ENCODE measurements at places on chromosomes 12 and 14.

GRCh38 chr12:116353958-116354357, 76.5 kb upstream of the MED13L start:
- no peak for DNase-seq

GRCh38 chr12:6534695-6534944, 303 bp downstream of the GAPDH start:
- DNase-seq = no peak

GRCh38 chr12:7005311-7005710, 13.0 kb downstream of the LPCAT3 start:
- DNase-seq = no peak

DNA sequence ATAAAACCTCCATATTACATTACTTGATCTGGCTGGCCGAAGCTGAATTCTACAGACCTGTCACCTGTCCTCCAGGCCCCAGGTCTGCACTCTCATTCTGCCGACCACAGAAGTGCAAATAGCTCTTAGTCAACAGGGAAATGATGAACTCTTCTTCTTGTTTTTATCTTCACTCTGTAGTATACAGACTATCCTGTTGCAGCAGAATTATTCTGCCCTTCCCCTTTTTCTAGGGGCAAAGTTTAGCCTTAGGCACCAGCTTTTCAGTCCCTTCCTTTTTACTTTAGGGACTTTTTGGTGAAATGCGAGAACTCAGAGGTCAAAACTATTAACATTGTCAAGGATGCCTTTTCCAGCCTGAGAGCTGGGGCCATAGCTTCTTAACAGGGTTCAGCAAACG, 229.6 kb upstream of the EGLN3 start:
- DNase-seq = no peak

- DNase-seq = no peak
Observed at GRCh38 chr14:77230914-77231313, 40.1 kb downstream of the NGB start.

GRCh38 chr14:54330876-54331275, 65.9 kb upstream of the CDKN3 start:
- DNase-seq = peak; percentile 90

DNA sequence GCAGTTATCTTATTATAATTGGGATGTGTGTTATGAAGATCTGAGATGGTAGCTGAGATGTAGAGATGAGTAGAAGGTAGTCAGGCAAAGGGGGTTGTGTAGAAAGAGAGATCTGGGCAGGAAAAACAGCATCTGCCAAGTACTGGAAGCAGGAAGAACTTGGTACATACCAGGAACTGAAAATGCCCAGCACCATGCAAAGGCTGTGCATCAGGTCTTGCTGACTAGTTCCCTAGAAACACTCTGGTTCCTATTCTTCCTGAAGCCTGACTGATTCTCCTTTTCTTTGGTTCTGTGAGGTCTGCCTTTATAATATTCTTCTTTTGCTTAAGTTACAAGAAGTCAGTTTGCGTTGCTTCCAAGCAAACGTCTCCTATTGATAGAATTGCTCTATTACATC, 6.7 kb upstream of the NFATC4 start:
- DNase-seq = no peak

DNA sequence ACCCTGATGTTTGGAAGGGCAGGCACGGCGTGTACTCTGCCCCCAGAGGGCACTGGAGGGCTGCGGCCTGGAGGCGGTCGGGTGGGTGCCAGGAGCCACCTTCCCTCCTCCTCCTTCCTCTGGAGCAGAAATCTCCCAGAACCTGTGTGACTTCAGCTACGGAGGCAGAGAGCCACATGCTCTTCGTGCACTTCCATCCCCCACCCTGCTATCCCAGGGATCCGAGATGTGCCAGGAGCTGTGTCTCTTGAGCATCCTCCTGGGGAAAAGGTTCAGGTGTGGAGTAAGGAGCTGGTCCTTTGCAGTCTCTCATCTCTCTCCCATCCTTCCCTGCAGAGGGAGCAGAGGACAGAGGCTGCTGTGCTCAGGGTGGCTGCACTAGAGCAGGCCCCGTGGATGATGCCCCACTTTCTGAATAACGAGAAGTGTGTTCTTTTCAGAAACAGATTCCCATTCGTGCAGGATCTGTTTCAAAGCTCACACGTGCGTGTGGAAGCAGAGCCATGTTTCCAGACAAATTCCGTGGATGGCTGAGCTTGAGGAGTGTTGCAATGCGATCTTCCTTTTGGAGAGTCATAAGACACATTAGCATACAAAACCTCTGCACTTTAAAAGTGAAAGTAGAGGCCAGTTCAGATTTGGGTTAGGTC, 162.9 kb downstream of the ADGRD1 start:
- peak; percentile 78 for DNase-seq

DNA sequence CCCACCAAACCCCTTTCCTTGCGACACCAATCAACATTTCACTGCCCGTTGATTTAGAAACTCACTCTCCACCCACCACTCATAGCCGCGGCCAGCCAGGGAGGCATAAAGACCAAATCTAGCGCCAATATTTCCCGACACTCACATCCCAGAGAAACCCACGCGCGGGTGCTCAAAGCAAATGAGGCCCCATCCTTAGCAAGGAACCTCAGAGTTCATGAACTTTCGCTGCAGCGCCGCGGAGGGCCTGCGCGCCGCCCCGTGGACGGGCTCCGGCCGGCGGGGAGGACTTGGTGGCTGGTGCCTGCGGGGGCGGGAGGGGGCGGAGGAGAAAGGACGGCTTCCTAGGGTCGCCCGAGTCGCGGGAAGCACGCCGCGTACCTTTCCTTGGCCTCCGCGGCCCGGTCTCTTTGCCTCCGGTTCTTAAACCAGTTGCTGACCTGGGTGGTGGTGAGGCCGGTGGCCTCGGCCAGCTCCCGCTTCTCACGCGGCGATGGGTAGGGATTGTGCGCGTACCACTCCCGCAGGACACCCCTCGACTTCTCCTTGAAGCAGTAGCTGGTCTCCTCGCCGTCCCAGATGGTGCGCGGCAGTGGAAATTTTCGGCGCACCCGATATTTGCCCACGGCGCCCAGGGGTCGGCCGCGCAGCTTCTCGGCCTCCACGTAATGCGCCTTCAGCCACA, 886 bp downstream of the SIX1 start:
- DNase-seq = no peak

DNA sequence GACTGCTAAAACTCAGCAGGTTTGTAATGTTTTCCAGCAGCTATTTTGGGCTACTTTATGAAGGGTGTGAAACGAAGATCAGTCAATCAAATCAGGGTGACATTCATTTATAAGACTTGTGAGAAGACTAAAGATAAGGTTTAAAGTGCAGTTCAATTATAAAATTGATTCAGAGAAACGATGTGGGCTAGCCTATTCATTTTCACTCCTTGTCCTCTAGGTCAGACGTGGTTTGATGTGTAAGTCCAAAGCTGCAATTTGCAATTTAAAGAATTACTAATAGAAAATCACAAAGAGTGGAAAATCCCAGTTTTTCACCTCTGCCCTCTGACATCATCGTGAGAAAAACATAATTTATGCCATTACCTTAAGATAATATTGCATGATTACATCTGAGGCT, 243.5 kb upstream of the NOVA1 start:
- DNase-seq = no peak

GRCh38 chr14:35406506-35407305, 2.2 kb upstream of the NFKBIA start:
- DNase-seq = peak; percentile 63

DNA sequence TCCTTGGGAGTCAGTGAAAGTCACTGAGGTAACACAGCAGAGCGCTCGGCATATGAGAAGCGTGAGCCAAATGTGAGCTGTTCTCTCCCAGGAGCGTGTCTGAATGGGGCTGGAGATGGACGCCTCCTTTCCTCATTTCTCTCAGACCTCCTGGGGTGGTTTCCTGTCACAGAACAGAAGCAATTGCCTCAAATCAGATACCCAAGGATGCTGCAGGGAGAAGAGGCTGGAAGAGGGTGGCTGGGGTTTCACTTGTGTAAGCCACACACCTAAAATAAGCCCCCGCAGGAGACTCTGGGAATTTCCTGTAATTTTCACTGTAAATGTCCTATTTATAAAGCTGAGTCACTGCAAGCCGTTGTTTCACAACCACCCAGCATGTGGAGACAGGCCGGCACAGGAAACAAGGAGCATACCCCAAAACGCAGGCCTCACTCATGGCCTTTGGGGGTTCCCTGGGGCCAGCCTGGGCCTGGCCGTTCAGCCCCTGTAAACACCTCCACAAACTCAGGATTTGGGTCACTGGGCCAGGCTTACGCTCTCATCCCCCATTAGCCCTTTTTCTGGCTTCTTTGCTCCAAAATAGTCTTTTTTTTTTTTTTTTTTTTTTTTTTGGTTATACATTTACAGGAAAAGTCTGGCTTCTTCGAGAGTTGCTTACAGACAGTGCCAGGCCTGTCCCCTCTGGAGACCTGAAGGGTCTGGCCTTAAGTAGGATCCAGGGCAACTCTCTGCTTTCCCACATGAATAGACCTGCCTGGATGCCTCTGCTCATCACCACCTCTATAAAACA, 55.3 kb downstream of the VCPKMT start:
- peak; percentile 82 for DNase-seq

GRCh38 chr14:68844210-68844545, 51.3 kb upstream of the ZFP36L1 start:
- DNase-seq = no peak

DNA sequence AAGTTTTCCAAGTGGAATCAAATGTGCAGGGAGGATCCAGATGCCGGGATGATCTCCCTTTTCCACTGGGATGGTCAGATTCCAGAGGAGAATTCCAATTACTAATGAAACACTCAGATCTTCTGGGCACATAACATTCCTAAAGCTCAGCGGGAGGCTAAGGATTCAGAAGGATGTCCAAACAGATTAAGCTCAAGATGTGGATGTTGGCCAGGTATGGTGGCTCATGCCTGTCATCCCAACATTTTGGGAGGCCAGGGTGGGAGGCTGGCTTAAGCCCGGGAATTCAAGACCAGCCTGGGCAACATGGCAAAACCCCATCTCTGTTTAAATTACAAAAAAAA, 62.0 kb upstream of the PNMA1 start:
- DNase-seq = no peak

DNA sequence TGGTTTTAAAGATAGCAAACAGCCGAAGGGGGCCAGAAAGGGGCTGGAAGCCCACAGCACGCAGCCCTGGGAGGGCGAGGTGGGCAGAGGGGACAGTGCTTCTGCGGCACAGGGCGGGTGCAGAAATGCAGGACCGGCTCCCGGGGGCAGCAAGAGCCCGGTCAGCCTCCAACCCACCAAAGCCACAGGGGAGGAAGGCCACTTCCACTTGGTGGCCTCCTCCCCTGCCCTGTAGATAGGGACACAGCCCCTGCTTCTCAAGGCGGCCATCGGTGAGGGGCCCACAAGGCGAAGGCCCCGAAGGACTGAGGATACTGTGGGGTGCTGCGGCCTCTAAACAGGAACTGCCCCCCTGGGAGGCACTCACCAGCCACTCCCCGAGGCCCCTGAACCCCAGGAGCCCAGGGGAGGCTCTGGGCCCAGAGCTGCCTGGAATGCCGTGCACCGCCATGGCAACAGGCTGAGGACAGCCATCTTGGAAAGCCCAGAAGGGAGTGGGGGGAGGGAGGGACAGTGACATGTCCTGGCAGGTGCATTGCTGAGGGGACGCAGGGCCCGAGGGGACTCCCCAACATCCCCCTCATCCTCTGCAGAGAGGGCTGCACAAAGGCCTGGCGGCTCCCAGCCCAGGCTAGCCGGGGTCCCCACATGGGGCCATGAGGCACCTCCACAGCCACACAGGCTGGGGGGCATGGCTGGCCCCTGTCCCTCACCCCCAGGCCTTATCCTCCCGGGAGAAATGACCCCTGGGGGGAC, 114.7 kb downstream of the NCOR2 start:
- no peak for DNase-seq

- no peak for DNase-seq
Observed at GRCh38 chr12:32618115-32618514, 61.0 kb upstream of the DNM1L start.

GRCh38 chr12:24081606-24082005, 132.1 kb upstream of the SOX5 start:
- no peak for DNase-seq

DNA sequence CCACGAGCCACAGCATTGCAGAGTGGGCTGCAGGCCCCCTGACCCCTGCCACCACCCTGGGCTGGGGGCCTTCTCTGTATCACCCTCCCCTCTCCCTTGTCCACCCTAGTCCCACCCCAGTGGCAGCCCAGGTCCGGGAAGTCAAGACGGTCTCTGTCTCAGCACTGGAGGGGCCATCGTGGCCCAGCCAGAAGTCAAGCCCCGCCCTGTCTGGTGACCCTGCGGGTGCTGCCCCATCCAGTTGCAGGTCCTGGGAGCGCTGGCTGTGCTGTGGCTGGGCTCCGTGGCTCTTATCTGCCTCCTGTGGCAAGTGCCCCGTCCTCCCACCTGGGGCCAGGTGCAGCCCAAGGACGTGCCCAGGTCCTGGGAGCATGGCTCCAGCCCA, 2.7 kb downstream of the PLD4 start:
- peak; percentile 52 for DNase-seq

- DNase-seq = no peak
Observed at GRCh38 chr14:72978856-72979255, 48.0 kb downstream of the ZFYVE1 start.

DNA sequence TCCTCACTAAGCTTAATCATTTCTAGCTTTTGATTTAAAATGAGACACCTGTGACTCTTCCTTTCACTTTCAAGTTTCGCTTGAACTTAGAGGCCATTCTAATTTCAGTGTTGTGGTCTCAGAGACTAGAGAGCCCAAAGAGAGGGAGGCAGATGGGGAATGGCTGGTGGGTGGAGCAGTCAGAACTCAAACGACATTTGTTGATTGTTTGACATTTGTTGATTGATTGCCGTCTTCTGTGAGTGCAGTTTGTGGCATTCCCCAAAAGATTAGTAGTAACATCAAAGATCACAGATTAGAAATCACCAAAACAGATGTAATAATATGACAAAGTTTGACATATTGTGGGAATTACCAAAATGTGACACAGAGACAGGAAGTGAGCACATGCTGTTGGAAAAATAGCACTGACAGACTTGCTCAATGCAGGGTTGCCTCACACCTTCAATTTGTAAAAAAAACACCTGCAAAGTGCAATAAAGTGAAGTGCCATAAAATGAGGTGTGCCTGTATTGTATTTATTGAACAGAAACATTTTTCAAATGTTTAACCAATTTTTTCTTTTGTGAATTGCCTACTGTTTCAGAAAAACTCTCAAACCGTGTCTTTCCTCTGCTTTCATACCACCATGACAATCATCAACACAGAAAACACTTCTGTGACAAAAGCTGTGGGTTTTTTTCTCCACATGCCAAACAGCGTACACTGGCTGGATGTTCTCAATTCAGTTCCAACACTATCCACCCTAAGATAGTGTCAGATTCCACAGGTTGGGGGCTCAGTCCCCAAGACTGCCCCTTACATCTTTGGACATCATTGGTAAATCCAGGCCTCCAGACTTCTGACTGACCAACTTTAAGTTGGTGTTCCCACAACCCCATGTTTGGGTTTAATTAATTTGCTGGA, 376.3 kb upstream of the RGS6 start:
- no peak for DNase-seq

GRCh38 chr12:45010059-45010458, 40.8 kb downstream of the DBX2 start:
- no peak for DNase-seq

- no peak for DNase-seq
Observed at GRCh38 chr12:13046964-13047363, 2.8 kb downstream of the FAM234B start.

Data from islet precursor cell (in vitro differentiated cells).